ENCODE measurements at places on chromosomes 5 and 9.
A peak's percentile ranks its signal among the peaks of the same experiment; 100 is the strongest.

DNA sequence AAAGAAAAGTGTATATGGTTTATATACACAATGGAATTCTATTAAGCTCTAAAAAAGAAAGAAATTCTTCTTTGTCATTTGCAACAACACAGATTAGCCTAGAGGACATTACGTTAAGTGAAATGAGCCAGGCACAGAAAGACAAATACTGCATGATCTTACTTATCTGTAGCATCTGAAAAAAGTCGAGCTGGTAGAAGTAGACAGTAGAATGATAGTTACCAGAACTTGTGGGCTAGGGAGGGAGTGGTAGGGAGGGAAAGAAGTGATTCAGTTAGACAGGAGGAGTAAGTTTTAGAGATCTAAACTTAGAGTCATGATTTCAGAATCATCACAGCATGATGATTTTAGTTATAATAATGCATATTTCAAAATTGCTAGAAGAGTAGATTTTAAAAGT lies 184.6 kb downstream of the TLE4 start:
- DNase-seq = no peak

GRCh38 chr5:65128226-65128625 lies 353.5 kb downstream of the ADAMTS6 start:
- DNase-seq = no peak

GRCh38 chr5:121218086-121218485 lies 633.6 kb upstream of the FTMT start:
- DNase-seq = no peak

DNA sequence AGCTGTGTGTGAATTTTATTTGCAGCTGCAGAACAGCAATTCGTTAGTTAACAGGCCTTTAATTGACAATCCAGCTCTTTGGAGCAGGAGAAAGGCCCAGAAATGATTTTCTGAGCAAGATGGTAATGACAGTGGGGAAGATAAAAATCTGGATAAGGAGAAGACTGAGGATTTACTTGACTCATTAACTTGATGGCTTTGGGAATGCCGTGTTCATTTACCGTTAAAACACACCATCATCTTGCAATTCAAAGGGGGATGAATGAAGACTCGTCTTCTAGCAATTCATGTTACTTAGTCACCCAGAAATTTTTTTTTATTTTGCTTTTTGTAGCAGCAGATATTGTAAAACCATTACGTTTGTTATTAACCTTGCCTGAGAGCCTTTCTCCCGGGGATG lies 52.0 kb downstream of the PTTG1 start:
- no peak for DNase-seq

GRCh38 chr9:18490641-18491370 lies 16.9 kb downstream of the ADAMTSL1 start:
- no peak for DNase-seq

- no peak for DNase-seq
These were observed 264.8 kb downstream of the KIAA0825 start for GRCh38 chr5:94353605-94354004.

DNA sequence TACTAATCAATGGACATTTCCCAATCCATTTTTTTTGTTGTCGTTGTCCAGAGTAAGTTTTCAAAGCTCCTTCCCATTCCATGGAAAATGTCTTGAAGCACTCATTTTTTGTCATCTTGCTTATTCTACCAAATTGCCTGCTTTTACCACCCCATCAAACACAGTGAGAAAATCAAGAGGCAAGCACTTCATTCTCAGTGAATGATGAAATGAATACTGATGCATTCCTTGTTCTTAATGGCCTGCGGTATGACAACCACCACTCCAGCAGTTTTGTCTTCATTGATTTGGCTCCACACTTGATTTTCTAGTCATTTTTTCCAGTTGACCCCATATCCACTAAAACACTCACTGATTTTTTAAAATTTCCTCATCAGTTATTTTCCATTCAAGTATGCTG lies 193.5 kb upstream of the ANKH start:
- DNase-seq = no peak

GRCh38 chr5:96829297-96829696 lies 21.6 kb upstream of the ERAP1 start:
- no peak for DNase-seq

DNA sequence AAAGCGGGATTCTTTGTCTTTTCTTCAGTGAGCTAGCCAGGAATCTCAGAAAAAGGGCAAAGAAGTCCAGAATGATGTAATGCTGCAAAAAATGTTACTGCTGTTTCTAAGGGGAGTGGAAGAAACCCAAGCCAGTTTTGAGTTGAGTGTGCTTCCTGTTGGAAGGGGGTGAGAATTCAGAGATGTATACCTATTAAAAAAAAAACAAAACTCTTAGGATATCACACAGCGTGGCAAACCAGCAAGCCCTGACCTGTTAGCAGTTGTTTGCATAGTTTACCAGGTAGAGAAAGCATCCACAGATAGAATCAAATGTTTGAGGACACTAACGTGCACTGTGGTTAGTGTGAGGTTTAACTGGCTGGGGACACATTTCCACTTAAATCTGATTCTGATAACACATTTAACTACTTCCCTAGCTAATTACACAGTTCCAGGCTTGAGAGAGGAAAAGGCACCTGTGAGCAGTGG lies 11.4 kb downstream of the BASP1 start:
- DNase-seq = peak; percentile 70

- DNase-seq = no peak
These were observed 1471.2 kb upstream of the NUDT12 start for GRCh38 chr5:105033637-105034400.

DNA sequence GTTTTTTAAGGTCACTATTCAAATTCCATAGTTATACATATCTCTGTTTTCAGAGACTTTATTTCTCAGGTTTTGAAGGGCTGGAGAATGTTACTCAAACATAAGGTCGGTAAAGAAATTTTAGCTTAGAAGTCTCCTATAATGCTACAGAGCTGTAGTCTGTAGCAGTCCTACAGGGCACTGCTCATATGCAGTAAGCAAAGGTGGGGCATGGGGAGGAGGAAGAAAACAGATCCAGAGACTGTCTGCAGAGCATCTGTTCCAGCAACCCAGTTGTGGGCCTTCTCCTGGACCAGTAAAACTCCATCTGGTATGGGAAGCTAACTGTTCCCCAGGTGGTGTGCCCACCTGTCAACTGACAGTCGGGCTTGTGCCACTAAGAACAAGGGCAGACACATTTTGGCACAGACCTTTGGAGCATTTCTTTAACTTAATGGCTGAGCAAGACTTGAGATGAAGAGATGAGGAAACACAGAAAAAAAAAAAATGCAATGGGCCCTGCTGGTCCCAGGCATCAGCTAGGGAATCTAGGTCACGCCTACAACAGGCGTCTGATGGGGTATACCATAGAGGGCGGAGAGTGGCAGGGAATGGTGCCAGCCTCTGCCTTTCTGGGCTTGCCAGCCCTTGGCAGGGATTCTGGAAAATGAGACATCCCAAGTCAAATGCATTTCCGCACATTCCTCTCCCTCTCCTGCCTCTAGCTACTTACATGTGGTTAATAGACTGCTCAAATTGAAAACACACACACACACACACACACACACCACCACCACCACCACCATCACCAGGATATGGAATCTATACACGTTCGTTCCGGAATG lies 218.9 kb downstream of the ARL15 start:
- DNase-seq = no peak

DNA sequence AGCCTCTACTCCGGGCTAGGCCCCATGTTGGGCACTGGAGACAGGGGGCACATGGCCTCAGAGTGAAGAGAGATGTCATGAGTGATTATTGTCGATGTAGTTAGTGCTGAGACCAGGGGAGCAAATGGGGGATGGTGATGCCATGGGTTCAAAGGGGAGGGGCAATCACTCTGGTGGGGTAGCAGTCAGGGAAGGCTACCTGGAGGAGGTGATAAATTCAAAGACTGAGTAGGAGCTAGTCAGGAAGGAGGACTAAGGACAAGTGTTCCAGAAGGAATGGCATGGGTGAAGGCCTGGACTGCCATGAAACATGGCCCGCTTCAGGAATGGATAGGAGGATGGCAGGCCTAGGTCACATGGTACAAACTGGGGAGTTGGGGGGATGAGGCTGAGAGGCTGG lies 41.6 kb downstream of the C9orf50 start:
- DNase-seq = no peak

DNA sequence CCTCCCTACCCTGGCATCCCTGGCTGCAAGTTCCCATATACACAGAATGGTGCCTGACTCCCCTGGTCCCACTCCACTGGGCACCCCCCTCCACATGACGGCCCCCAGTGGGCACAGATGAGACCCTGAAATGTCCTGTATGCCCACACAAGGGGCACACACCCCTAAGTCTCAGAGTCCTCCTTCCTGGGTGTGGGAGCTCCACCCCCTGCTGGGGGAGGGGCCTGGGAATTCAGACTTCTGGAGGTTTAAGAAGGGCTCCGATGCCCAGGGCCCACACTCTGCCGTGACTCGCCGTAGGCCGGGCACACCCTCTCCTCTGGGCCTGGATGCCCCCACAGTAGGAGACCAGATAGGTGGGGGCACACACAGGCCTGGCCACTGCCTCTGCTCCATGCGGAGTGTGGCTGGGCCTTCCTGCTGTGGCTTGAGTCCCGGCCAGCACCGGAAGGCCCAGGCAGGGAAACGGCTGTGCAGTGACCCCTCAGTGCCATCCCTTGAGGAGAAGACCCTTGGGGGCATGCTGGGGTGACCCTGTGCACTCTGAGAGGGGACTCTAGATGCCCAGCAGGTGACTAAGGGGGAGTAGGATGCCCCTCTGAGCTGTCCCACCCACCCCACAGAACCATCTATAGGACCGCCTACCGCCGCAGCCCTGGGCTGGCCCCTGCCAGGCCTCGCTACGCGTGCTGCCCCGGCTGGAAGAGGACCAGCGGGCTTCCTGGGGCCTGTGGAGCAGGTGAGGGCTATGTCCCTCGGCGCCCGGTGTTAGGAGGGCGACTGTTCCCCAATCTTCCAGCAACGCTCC lies 6.5 kb downstream of the EGFL7 start:
- DNase-seq = peak; percentile 52

DNA sequence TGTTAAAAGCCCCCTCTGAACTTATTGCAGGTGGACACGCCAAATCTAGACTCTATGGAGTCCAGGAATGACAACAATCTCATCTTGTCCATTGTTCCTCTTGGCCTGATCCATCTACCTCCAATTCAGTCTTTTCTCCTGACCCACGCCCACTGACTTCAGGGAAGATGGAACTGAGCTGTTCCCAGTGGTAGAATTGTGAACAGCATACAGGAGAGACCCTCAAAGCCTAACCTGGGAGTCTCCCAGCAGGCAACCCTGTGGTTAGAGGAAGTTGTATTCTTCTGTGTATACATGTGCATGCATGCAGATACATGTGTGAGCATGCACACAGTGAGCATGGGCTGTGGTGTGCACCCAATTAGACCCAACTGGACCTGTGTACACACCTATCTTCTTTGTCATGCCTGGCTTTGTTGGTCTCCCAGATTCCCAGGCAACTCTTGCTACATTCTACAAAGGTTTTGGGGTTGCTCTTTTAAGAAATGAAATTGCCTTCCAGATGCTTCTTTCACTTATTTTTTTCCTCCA lies 286.0 kb downstream of the ZSWIM6 start:
- DNase-seq = no peak

GRCh38 chr9:27003426-27004077 lies 1.9 kb downstream of the LRRC19 start:
- DNase-seq = no peak

GRCh38 chr9:137241490-137242268 lies 592 bp downstream of the TUBB4B start:
- DNase-seq = peak; percentile 86

DNA sequence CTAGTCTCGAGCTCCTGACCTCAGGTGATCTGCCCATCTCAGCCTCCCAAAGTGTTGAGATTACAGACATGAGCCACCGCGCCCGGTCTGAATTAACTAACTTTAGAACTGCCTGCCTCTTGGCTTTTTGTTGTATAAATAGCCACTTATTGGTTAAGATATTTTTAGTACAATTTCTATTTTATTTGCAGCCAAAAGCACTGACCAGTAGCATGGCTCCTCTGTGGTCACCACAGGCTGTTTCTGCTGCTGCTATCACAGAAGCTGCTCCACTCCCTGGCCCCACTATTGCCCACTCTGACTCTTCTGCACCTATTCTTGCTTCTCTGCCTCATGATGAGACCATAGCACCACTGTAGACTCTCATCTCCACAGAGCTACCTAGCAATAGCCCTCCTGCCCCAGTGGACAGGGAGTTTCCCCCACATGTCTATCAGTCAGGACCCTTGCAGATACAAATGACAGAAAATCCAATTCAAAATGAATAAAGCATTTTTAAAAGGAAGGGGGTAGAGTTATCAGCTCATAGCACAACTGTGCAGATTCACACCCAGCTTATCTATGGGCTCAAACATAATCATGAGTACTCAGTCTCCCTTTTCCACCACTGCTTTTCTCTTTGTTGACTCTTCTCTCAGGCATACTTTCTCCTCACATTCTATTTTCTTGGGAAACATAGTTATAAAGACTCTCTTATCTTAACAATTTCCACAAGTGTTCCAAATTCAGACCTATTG lies 151.8 kb upstream of the EPB41L4A start:
- no peak for DNase-seq

- no peak for DNase-seq
These were observed 7.4 kb downstream of the F2RL2 start for GRCh38 chr5:76615759-76616158.

- DNase-seq = no peak
These were observed 1.2 kb downstream of the LHX6 start for GRCh38 chr9:122227575-122227900.

DNA sequence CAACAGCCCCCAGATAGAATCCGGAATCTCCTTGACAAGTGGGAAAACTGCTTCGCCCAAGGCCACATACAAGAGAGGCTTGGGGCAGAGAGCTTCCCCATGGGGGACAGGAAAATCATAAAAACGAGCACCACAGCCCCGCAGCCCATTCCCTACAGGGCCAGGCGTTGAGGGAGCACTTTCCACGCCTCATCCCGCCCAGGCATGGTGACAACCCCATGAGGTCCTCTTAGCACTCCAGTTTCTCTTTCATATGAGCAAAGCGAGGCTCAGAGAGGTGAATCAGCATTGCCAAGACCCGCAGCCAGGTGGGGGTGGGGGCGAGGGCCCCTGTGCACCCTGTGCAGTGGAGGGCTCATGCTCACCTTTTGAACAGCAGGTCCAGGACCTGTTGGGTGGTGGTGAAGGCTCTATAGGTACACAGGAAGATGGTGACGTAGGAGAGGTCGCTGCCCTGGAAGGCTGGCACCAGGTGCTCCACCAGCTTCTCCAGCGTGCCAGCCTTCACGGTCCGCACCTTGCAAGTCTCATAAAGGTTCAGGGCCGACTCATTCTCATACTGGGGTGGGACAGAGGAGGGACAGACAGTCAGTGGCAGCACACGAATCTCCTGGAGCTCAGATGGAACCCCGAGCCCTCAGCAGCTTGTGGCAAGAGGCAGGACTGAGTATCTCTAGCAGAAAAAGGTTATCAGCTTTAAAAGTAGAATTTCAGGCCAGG lies 10.9 kb downstream of the RALGDS start:
- no peak for DNase-seq

DNA sequence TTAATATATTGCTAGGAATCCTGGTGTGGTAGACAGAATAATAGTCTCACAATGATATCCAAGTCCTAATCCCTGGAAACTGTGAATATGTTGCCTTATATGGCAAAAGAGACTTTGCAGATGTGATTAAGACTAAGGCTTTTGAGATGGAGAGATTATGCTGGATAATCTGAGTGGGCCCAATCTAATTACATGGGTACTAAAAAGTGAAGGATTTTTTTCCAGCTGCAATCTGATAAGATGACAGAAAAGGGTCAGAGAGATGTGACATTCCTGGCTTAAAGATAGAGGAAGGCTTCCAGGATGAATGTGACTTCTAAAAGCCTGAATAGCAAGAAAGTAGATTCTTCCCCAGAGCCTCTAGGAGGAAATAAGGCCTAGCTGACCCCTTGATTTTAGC lies 80.7 kb upstream of the MPDZ start:
- DNase-seq = no peak

GRCh38 chr9:134569626-134570025 lies 72.0 kb upstream of the COL5A1 start:
- DNase-seq = no peak
